ENCODE measurements at places on chromosomes 6 and 20. TPM values are rescaled to one million over a fixed set of nuclear protein-coding genes. Genes with fewer than 3 reads are reported as not detected.

DNA sequence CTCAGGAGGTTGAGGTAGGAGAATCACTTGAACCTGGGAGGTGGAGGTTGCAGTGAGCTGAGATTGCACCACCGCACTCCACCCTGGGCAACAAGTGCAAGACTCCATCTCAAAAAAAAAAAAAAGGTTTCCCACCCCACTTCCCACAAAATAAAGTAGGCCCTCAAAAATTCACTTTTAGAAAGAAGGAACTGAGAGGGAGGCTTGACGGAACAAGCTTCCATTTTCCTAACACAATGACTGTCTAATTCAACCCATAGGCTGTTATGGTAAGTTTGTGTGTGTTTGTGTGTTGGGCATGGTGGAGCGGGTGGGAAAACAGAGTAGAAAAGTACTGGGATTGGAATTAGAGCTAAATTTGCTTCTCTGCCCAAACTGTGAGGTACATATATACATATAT lies 98.4 kb upstream of the MAN1A1 start:
- H3K27ac ChIP-seq, result no peak overlapping the region
- no peak overlapping the region for H3K4me3 ChIP-seq
- no peaks in the 10 kb centered on the region for H3K36me3 ChIP-seq
- H3K4me1 ChIP-seq, result peaks cover 9% of the 10 kb centered on the region

DNA sequence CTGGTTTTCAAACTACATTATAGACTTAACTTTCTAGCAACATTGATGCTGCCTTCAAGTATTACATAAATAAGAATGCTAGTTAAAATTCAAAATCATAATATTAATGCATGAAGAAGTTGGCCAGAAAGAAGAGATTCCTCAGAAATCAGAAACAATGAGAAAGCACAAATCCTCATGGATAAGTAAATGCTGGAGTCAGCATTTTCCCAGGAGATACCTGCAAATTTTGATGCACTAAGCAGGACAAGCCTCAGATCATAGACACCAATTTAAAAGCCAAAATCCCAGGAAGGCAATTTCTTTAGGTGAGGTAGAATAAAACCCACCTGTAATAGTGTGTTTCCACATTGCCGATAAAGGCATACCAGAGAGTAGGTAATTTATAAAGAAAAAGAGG lies 305.2 kb upstream of the TBX18 start:
- no peaks in the 10 kb centered on the region for H3K4me1 ChIP-seq
- H3K4me3 ChIP-seq, result no peak overlapping the region
- H3K27ac ChIP-seq, result no peak overlapping the region
- H3K27me3 ChIP-seq, result no peaks in the 10 kb centered on the region
- ATAC-seq, result no peak

The TTBK1 gene
- not detected for total RNA-seq

The SNPH gene
- total RNA-seq, result 31.6 TPM

DNA sequence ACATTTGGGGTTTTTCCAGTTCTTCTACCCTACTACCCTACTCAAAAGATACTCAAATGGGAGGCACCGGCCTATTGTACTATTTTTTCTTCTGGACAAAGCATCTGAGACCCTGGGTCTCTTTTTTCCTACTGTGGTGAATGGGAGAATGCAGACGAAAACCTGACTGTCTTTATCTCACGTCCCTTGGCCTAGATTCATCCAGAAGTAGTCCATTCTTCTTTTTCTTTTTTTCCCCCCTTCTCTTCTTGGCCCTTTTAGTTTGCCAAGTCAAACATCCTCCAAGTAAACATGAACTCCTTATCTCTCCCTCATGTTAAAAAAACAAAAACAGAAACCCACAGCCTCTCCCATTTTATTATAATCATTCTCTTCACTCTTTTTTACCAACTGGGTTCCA lies 8.7 kb upstream of the ILRUN start:
- H3K27ac ChIP-seq, result no peak overlapping the region
- no peaks in the 10 kb centered on the region for H3K27me3 ChIP-seq
- H3K36me3 ChIP-seq, result no peaks in the 10 kb centered on the region
- H3K4me1 ChIP-seq, result peaks cover 19% of the 10 kb centered on the region
- H3K4me3 ChIP-seq, result no peak overlapping the region

DNA sequence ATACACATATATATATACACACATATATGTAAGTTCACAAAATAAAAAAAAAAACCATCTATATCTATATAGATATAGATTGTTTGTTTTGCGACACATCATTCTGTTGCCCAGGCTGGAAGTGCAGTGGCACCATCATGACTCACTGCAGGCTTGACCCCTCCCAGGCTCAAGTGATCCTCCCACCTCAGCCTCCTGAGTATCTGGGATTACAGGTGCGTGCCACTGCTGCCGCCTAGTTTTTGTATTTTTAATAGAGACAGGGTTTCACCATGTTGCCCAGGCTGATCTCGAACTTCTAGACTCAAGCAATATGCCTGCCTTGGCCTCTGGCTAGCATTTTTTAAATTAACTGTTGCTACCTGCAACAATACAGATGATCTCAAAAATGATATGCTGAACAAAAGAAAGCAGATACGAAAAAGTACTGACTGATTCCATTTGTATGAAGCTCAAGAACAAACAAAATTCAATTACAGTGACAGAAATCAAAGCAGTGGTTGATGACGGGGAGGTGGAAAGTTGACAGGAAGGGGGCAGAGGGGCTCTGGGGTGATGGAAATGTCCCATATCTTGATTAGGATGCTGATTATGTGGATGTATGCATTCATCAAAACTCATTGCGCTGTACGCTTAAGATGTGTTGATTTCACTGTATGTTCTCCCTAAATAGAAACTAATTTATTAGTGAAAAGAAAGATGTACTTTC lies 49.6 kb downstream of the ATXN1 start:
- no peaks in the 10 kb centered on the region for H3K36me3 ChIP-seq
- H3K27me3 ChIP-seq, result no peaks in the 10 kb centered on the region
- H3K27ac ChIP-seq, result peak overlapping the region; percentile 69
- H3K4me3 ChIP-seq, result no peak overlapping the region
- H3K4me1 ChIP-seq, result peaks cover 8% of the 10 kb centered on the region

- no peak overlapping the region for H3K4me3 ChIP-seq
- no peaks in the 10 kb centered on the region for H3K27me3 ChIP-seq
- peaks cover 23% of the 10 kb centered on the region for H3K36me3 ChIP-seq
- no peaks in the 10 kb centered on the region for H3K4me1 ChIP-seq
- ATAC-seq, result no peak
Observed at GRCh38 chr20:13430346-13431002, 208.3 kb downstream of the TASP1 start.

The PRSS35 gene
- total RNA-seq, result 0.40 TPM

GRCh38 chr6:108526739-108527174 lies 34.0 kb upstream of the FOXO3 start:
- H3K4me3 ChIP-seq, result no peak overlapping the region
- H3K27ac ChIP-seq, result no peak overlapping the region
- no peaks in the 10 kb centered on the region for H3K4me1 ChIP-seq
- peak; percentile 36 for ATAC-seq
- peaks cover 13% of the 10 kb centered on the region for H3K36me3 ChIP-seq

DNA sequence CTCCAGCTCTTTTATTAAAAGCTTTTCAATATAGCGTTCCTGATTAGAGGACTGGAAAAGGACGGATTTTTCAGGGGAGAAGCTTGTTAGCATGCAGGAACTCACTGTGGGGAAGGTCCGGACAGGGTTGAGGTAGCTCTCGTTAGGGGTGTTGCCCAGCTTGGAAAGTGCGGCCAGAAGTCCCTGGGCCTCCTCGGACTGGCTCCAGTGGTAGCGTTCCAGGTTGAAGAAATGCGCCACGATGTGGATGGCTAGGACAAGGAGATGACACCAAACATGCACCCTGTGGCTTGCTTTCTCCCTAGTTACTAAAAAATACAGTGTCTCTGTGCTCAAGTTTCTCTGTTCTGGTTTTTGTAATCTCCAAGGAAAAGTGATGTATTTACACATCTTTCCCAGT lies 12.5 kb downstream of the NOX3 start:
- no peaks in the 10 kb centered on the region for H3K36me3 ChIP-seq
- H3K4me3 ChIP-seq, result no peak overlapping the region
- H3K27me3 ChIP-seq, result no peaks in the 10 kb centered on the region
- no peak for ATAC-seq

The CST4 gene
- total RNA-seq, result not detected

DNA sequence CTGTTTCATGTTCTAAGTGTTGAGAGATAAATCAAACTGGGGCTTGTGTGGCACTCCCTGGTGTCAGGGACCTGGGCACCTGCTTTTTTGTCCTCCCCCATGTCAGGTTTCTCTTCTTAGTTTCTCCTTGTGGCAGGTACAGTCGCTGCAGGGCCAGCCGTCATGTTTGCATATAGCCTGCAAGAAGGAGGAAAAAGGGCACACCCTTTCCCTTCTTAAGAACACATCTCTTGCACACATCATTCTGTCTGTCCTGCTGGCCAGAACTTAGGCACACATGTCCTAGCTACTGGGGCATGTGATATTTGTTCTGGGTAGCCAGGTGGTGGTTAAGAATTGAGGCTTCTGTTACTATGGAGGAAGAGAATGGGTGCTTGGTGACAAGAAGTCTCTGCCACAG lies 27.9 kb downstream of the CDC5L start:
- H3K36me3 ChIP-seq, result no peaks in the 10 kb centered on the region
- ATAC-seq, result no peak
- H3K4me1 ChIP-seq, result peaks cover 8% of the 10 kb centered on the region
- no peak overlapping the region for H3K27ac ChIP-seq
- no peaks in the 10 kb centered on the region for H3K27me3 ChIP-seq

The SLC17A4 gene
- total RNA-seq, result not detected

The PPIL1 gene
- total RNA-seq, result 23.1 TPM

The OLIG3 gene
- not detected for total RNA-seq

GRCh38 chr6:116105247-116105646 lies 4.6 kb downstream of the NT5DC1 start:
- no peak overlapping the region for H3K4me3 ChIP-seq
- ATAC-seq, result no peak
- H3K4me1 ChIP-seq, result peaks cover 3% of the 10 kb centered on the region
- no peaks in the 10 kb centered on the region for H3K27me3 ChIP-seq

GRCh38 chr6:151911401-151911800 lies 103.9 kb downstream of the ESR1 start:
- H3K27me3 ChIP-seq, result no peaks in the 10 kb centered on the region
- H3K27ac ChIP-seq, result no peak overlapping the region
- H3K36me3 ChIP-seq, result no peaks in the 10 kb centered on the region
- H3K4me1 ChIP-seq, result no peaks in the 10 kb centered on the region
- H3K4me3 ChIP-seq, result no peak overlapping the region

The ARFGEF2 gene
- 52.7 TPM for total RNA-seq

DNA sequence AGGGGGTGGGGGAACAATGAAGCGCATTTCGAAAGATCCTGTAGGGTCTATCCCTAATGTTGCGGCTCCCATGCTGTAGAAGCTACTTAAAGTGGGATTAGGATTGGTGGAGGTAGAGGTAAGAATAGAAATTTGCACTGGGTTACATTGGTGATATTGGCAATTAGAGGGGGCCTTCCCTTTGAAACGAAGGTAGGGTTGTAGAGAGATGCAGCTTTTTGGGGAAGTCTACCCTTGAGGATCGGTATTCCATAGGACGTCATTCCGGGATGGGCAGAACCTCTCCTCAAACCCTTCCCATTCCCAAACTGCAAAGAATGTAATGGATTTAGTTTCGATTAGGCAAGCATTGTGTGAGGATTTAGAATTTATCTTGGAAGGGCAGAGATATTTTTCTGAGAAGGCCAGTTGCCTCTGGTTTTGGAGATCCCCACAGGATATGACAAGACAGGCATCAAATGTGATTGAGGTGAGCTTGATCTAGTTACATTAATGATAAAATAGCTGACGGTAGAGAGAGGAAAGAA lies 5.4 kb upstream of the ZNFX1 start:
- no peak overlapping the region for H3K4me3 ChIP-seq
- H3K27me3 ChIP-seq, result no peaks in the 10 kb centered on the region
- peaks cover 61% of the 10 kb centered on the region for H3K4me1 ChIP-seq
- peaks cover 88% of the 10 kb centered on the region for H3K36me3 ChIP-seq

DNA sequence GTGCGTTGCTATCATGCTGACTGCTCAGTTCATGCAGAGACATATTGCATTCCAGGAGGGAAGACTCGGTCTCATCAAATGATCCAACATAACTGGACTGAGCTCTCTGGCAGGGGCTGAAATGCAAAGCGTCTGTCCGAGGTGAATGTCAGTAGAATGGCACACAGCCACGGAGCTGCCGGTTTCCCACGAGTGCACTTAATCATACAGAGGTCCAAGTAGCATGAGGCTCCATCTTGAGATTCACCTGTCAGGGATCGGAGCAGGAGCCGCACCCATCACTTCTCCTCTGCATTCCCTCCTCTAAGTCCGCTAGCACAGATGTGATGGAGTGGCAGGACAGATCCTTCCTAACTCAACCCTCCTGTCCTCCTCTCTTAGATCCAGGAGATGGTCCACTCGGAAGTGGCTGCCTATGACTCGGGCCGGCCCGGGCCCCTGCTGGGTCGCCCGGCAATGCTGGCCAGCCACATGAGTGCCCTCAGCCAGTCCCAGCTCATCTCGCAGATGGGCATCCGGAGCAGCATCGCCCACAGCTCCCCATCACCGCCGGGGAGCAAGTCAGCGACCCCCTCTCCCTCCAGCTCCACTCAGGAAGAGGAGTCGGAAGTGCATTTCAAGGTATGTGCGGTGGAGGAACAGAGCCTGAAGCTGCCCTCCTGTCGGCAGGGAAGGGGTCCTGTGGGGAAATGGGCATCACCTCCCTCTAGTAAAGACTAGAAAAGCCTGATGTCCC lies 135.9 kb downstream of the JPH2 start:
- no peaks in the 10 kb centered on the region for H3K4me1 ChIP-seq
- H3K36me3 ChIP-seq, result peaks cover 51% of the 10 kb centered on the region
- no peaks in the 10 kb centered on the region for H3K27me3 ChIP-seq
- H3K27ac ChIP-seq, result no peak overlapping the region
- no peak overlapping the region for H3K4me3 ChIP-seq
- ATAC-seq, result no peak

The CENPW gene
- total RNA-seq, result 0.69 TPM

DNA sequence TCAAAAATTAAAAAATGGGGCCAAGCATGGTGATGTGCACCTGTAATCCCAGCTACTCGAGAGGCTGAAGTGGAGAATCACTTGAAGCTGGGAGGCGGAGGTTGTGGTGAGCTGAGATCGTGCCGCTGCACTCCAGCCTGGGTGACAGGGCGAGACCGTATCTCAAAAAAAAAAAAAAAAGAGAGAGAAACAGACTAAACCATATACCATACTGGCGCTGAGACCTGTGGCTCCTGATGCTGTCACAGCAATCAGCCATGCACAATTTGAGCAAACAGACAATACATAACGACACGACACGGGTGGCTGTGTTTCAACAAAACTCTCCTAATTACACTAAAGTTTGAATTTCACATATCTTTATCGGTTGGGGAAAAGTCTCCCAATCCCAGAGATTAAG lies 14.9 kb upstream of the CBFA2T2 start:
- H3K27me3 ChIP-seq, result no peaks in the 10 kb centered on the region
- no peak overlapping the region for H3K27ac ChIP-seq
- no peak overlapping the region for H3K4me3 ChIP-seq

- H3K36me3 ChIP-seq, result no peaks in the 10 kb centered on the region
- no peak overlapping the region for H3K4me3 ChIP-seq
- no peak overlapping the region for H3K27ac ChIP-seq
- peak; percentile 59 for ATAC-seq
- H3K27me3 ChIP-seq, result no peaks in the 10 kb centered on the region
Observed at GRCh38 chr6:128731249-128732165, 151.4 kb upstream of the LAMA2 start.

The SUMO4 gene
- 2.0 TPM for total RNA-seq
